H7 (cell line): ENCODE measurements at places on chromosomes 2 and 18. TPM values are rescaled to one million over a fixed set of nuclear protein-coding genes. Genes with fewer than 3 reads are reported as not detected.

GRCh38 chr2:43146083-43146482 is 80.3 kb downstream of the ZFP36L2 start:
- peak; percentile 76 for DNase-seq

DNA sequence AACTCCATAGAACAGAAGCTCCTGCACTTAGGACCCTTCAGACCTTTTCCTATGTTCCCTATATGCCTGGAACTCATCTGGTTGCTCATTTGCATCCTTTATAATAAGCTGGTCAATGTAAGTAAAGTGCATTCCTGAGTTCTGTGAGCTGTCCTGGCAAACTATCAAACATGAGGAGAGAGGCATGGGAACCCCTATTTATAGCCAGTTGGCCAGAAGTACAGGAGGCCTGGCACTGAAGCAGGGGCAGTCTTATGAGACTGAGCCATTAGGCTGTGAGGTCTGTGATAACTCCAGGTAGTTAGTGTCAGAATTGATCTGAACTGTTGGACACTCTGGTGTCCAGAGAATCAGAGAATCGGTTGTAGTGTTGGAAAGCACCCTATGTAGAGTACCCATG is 88.4 kb downstream of the EHD3 start:
- DNase-seq = no peak

DNA sequence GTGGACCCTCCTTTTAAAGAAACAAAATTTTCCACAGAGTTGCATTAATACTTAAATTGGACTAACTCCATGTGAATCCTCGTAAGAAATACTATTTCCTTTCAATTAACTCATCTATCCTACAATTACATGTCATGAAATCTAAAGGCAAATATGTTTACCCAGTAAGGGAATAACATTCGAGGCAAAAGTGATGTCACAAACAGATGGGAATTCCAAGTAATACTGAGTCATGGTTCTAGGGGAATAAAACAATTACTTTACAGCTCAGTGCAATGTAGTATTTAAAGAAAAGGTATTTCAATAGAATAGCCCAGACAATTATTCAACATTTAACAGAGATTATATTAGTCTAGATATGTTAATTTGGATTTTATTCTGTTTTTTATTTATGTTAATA is 205.8 kb downstream of the ZNF385B start:
- DNase-seq = no peak

DNA sequence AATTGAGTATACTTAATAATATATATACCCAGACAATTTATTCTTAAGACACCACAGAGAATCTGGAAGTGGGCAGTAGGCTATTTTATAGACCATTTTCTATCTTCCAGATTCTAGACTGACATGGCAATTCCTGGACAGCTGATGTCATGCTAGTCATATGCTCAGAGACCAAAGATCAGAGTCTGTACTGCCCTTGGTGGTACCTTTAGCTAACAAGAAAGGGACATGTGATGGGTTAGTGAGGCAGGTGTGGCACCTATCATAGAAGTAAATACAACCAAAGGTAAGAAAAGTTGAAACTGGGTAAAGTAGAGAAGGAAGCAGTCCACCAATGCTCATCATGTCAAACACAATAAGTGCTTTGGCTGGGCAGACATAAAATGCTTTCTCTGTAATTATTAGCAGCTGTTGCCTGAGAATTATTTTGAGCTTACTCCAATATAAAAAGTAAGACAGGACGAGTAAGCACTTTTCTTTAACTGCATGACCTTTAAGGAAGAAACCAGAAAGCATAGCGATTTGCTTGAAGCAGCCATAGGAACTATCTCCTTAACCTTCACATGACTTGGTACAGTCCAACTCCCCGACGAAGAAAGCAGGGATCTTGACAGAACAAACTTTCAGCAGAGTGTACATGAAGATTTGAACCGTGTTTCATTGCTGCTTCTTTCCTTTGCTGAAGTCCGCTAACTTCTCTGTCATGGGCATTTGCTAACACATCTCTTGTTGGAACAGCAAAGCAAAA is 47.1 kb downstream of the SLC40A1 start:
- no peak for DNase-seq

GRCh38 chr2:145813481-145813880 is 1293.6 kb upstream of the ZEB2 start:
- DNase-seq = no peak

- DNase-seq = peak; percentile 52
Measured at GRCh38 chr2:37656512-37657423, 14.7 kb downstream of the CDC42EP3 start.

The KRCC1 gene
- total RNA-seq = 13.0 and 16.7 TPM in 2 replicates

- DNase-seq = no peak
Measured at GRCh38 chr2:207867056-207867455, 97.3 kb upstream of the FZD5 start.

DNA sequence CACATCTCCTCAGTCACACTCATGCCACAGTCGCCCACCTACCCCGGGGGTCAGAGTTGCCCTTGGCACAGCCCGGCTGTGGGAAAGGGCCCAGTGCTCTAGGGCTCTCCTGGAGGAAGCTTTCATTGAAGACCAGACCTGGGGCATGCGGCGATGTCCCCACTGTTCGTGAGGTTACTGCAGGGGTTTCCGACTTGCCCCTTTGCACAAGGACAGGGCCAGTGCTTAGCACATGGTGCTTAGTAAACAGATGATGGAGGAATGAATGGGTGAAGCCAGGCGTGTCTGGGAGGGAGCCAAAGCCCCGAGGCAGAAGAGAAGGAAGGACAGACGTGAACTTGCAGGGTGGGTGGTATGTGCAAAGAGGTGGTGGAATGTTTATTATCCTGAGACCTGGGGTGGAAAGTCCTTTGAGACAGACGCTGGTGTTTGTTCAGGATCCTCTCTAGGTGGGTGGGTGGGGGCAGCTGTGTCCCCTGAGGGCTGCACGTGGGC is 205.9 kb upstream of the ARL4C start:
- DNase-seq = no peak

DNA sequence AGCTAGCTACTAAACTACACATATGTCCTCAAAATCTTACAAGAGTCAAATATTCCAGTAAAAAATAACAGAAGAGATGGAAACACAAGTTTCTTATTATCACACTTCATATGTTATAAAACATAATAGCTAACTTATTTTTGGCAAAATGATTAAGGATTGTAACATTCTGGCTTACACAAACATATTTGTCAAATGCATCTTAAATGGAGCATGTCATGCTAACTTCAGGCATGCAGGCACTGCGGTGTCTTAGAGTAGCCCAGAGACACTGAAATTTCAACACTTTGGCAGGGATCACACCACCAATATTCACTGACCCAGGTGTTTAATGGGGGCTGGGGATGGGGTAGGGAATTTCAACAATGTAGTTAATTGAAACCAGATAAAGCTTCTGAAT is 51.6 kb downstream of the LDAH start:
- no peak for DNase-seq

- DNase-seq = no peak
Measured at GRCh38 chr2:45570671-45571334, 40.3 kb downstream of the SRBD1 start.

DNA sequence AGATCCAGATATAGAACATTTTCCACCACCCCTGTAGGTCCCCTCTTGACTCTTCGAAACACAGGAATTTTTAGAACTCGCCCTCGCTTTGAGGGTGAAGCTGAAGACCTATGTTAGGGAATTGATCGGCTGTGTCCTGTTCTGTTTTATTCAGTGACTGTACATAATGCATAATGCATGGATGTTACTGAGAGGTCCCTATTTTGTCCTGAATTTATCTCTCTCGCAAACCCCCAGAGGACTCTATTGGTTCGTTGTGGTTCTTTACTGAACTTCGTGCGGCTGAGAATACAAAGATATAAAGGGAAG is 431 bp upstream of the EIF5B start:
- DNase-seq = no peak

DNA sequence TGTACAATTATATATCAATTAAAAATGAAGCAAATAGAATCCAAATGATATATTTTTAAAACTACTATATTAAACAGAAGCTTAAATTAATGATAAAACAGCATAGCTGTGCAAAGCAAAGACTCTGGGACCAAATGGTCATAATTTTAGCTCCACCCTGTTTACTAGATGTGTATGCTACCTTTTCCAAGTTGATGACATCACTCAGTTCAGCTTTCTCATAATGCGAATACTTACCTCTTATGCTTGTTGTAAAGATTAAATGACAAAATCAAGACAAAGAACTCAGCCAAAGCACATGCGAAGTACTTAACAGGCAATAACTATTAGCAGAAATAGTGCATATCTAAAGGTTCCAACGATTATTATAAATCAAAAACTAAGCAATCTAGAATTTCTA is 51.6 kb downstream of the LNPK start:
- DNase-seq = no peak

GRCh38 chr2:155994315-155994714 is 338.2 kb downstream of the NR4A2 start:
- no peak for DNase-seq

DNA sequence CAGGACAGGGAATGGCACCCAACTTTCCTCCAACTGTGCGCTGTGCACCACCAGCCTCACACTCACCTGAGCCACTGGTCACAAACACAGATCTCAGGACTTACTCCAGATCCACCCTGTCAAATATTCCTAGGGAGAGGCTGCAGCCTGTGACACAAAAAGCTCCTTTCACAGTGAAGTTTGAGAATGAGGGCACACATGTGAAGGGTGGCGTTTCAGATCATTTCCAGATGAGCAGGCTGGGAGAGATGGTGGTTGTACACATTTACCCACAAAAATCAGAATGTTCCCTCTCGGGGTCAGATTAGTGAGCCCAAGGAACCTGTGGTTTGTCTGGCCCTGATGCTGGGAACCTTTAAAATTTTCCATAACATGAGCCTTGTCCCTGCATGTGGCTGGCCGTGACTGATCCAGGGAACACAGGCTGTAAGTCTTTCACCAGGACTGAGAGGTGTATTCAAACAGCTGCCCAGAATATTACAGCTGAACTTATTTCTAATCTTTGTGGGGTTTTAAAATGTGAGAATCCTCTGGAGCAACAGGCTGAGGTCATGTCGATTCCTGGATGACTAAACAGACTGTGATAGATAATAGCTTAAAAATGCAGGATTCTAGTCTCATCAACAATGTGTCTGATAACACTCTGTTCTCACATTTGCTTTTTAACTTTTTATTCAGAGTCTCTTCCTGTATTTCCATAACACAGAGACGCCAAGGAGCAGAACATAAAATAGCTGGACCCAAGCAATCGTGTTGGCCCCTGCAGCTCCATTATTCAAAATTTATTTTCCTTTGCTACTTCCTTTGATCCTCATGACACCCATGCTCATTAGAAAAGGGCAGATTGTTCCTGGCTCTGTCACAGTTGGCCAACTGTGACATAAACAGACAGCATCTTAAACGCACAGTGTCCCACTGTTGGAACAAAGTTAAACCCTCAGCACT is 35.5 kb downstream of the IL1R2 start:
- no peak for DNase-seq

DNA sequence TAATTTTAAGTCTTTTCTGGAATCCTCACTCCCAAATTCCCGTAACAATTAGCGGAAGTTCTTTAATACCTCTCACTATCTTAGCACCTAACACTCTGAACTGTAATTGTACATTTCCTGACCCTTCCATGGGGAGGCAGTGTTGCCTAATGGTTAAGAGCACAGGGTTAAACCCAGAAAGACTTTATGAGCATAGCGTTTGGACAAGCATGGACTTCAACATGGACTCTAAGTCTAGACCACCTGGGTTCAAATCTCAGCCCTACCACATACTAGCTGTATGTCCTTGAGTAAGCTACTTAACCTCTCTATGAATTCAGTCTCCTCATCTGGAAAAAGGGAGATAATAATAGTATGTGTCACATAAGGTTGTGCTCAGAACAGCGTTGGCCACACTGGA is 13.0 kb downstream of the ANTXR1 start:
- DNase-seq = peak; percentile 24

DNA sequence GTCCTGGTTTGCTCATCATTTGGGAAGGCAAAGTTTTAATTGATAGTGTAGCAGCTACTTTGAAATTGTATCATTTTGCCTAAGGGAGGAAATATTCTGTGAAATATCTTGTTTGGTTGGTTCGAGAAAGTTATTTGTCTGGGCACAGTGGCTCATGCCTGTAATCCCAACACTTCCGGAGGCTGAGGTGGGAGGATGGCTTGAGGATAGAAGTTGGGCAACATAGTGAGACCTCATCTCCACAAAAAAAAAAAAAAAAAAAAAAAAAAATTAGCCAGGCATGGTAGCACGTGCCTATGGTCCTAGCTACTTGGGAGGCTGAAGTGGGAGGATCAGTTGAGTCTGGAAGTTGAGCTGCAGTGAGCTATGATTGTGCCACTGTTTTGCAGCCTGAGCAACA is 3.1 kb upstream of the ADGRF3 start:
- no peak for DNase-seq

DNA sequence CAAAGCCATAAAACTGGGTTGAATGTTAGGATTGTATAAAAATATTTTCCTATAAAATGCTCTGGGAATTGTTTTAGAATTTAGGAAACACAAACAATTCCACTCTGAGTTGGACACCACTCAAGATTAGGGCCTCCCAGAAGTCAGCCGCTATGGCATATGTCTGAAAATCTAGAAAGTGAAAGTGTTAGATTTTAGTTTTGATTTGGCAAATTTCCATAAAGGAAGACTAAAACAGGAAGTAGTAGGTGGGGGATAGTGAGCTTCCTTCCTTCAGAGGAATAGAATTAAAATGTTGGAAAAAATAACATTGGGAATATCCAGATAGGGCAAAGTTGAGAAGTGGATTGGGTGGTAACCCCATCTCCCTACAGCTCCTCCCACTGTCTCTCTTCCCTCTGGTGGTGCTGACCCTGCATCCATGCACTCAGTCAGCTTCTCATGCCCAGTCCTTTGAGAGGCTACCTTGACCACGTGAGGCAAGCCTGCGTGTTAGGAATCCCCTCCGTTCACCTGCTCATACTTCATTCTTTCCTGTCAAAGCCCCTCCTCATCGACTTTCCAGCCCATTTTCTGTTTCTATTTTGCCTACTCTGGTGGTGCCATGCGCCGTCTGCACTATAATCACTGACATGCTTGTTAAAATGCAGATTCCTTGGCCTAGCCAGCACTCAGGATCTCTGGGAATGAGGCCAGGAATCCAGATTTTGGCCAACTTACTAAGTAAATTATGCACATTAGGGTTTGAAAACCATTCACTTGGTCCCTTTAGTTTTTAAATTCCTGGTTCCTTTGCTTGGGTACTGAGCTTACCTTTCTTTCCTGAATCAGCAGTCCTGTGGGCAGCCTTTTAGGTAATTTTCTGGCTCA is 83.5 kb downstream of the POLE4 start:
- DNase-seq = no peak

- no peak for DNase-seq
Measured at GRCh38 chr2:196112418-196113034, 43.9 kb upstream of the DNAH7 start.

The RAPGEF4 gene
- 0.69 and 0.78 TPM in 2 replicates for total RNA-seq

- no peak for DNase-seq
Measured at GRCh38 chr2:237455764-237456163, 31.3 kb upstream of the MLPH start.
